ENCODE measurements at places on chromosomes 11 and 22.

DNA sequence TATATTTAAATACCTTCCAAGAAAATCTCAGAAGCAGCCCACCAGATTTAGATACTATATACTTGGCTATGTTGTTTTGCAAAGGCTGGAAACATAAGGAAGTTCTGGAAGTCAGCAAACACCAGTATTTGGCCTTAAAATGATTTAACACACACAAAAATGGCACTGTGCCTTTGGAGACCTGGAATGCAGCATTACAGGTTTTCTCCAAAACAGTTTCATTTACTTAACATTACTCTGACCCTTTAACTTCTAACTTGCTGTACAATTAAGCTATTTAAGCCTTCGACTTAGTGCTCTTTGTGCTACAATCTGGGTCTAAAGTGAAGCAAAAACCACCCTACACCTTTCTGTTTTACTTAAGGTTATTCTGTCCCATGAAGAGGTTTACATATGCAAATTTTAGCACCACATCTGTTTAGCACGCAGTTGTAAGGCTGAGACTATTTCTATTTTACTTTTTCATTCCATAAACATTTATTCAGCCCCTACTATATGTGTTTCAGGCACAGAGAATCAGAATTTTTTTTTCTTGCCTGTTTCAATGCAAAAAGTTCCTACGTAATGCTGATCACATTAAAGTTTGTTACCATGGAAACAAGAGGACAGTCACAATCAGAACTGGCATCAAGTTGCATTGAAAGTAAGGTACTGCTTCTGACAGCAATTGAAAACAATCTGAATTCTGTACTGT is 70.3 kb downstream of the MAML2 start:
- DNase-seq = no peak

DNA sequence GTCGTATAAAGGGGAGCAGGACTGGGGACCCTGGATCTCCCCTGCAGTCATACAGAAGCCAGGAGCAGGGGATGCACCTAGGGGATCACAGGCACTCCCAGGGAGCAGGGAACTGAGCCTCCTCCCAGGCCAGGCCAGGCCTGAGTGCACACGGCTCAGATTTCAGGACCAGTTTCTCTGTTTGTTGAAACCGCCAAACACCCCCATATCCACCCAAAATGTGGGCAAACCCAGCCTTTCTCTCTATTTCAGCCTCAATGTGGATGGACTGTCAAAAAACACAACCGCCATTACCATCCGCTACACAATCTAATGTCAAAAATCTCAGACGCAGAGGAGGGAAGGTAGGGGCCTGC is 17.5 kb downstream of the MN1 start:
- no peak for DNase-seq

- DNase-seq = no peak
These were observed 11.0 kb upstream of the MICALL1 start for GRCh38 chr22:37894939-37895670.

DNA sequence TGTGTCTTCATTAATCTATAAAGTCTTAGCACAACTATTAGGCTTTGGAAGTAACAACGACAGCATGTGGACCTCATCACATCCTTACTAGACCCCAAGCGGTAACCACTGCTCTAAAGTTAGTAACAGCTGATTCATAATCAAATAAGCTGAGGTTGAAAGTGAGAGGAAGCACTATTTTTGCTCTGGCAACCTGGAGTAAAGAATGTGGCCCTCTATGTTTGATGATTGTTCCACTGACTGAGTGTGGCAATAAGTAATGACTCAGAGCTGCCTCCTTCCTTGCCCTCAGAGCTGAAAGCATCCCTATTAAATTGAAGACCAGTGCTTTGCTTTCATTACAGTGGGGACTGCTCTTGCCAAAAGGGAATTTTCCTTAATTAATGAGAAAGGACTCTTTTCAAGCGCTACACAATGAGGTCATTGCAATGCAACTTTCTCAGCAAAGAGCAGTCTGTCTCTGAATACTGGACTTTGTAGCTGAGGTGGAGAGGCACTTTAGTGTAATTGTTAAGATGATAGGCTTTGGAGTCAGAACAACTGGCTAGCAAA is 906.1 kb upstream of the RAG2 start:
- no peak for DNase-seq
